Daoy (cell line): ENCODE measurements at places on chromosomes 16 and 17. TPM values are rescaled to one million over a fixed set of nuclear protein-coding genes. Genes with fewer than 3 reads are reported as not detected.

GRCh38 chr16:1533443-1533951 lies at the start of gene TMEM204:
TMEM204 (plus strand) TSS chr16:1533666; CDS start chr16:1534276, 610 bp downstream.
- DNase-seq, result peak; percentile 37

GRCh38 chr16:84532291-84532724 lies 27.8 kb upstream of the MEAK7 start:
- peak; percentile 91 for DNase-seq

GRCh38 chr16:86663685-86664521 lies 85.6 kb downstream of the FOXL1 start:
- peak; percentile 27 for DNase-seq

- DNase-seq, result no peak
These were observed 19.6 kb upstream of the N4BP1 start for GRCh38 chr16:48629531-48629930.

DNA sequence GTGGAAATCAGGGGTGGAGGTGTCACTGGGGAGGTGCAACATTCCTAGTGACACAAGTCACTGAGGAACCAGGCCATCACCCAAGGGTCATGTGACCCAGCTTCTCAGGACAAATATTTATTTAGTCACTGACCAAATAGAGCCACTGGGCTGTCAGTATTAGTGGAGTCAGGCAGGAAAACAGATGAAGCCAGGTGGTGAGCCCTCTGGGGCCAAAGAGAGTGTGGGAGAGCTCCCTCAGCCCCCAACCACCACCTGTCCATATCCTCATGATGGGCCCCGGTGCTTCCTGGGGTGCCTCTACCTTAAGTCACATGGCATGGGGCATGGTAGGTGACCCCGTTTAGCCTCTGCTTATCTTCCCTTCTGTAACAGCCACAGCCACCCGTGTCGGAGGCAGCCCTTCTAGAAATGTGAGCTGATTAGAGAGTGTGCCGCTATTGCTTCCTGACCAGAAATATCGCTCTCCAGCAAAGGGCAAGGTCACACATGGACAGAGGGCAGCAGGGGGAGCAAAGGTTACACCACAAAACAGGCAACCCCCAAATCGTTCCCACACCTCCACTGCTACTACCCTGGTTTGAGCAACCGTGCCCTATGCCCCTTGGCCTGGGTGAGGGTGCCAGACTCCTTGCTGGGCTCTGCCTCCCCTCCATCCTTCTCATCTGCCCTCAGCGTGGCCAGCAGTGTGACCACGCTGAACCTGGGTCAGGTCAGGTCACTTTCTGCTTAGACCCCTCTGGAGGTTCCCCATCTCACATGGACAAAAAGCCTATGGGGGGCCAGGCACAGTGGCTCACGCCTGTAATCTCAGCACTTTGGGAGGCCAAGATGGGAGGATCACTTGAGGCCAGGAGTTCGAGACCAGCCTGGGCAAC lies 8.6 kb upstream of the AKTIP start:
- DNase-seq, result no peak

Gene TBC1D3E
- total RNA-seq, result not detected in 2 replicates

Gene SLFN13
- total RNA-seq, result 0.86 and 2.3 TPM in 2 replicates

DNA sequence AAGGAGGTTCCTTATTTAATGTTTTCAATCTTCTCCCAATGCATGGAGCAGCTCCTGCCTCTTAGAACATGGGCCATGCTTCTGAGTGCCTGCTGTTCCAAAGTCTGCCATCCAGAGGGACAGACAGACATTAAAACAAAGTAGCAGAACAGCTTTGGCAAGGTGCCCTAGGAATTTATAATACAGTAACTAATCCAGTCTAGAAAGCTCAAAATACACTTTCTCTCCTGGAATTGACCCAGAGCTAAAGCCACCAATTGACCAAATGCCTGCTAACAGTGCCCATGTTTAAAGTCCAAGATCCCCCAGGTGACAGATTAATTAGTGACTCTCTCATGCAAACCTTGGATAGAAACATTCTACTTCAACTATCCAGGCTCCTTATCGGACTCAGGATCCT lies 11.1 kb upstream of the CHRNE start:
- DNase-seq, result no peak

Gene SLC9A5
- 1.7 and 1.8 TPM in 2 replicates for total RNA-seq

- no peak for DNase-seq
These were observed 23.3 kb upstream of the TAC4 start for GRCh38 chr17:49871211-49871610.

DNA sequence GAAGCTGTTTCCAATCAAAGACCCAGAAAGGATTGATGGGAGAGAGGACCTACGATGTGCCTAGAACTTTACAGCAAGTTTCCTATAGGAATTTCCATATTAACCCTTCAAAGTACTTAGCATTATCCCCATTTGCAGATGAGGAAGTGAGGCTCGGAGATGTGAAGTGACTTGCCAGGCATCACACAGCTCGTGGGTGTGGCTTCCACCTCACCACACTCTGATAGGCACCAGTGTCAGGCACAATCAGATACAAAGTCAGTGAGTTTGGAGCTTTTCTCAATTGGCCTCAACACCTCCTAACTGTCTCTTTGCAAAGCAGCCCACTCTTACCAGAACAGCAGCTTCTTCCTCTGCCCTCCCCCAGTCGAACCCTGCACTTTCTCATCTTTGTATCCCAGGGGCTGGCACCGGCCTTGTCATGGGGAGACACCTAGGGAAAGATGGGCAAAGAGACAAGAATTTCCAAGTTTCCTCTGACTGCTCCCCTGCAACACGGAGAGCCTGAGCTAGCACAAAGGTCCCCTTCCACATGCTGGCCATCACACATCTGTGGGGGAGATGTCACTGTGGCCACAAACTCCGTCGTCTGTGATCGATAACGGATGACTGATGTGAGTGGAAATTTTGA lies 37.4 kb upstream of the CCL1 start:
- DNase-seq, result no peak

DNA sequence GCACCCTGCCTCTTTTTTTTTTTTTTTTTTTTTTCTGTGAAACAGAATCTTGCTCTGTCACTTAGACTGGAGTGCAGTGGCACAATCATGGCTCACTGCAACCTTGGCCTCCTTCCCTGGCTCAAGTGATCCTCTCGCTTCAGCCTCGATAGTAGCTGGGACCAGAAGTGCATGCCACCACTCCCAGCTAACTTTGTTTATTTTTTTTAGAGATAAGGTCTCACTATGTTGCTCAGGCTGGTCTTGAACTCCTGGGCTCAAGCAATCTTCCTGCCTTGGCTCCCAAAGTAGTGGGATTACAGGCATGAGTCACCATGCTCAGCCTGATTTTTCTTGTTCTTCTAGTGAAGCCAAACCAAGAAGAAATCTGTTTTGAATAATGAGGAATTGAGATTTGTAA lies 25.0 kb downstream of the CDK12 start:
- peak; percentile 70 for DNase-seq

Gene GAST
- not detected in 2 replicates for total RNA-seq

DNA sequence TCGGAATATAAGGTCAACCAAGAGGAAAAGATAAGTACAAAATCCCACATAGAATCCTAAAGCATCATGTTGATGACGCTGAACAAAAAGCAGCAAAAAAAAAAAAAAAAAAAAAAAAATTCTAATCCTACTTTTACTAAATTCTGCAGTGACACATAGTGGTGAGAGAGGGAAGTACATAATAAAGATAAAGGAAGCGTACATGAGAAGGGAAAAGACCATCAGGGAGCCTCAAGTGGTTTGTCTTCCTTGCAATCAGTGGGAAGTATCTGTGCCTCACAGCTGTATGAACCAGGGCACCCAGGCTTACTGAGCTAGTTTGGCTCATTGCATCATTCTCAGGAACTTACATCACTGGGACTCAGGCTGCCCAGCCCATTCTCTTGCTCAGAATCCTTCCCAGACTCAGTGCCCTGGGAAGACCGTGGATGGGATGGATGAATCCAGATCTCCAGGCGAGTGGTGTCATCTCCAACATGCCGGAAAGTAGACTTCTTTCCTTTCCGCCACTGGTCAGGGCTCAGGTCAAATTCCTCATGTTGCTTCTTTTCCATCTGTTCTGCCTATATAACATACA lies 21.2 kb downstream of the SMG6 start:
- DNase-seq, result peak; percentile 55

DNA sequence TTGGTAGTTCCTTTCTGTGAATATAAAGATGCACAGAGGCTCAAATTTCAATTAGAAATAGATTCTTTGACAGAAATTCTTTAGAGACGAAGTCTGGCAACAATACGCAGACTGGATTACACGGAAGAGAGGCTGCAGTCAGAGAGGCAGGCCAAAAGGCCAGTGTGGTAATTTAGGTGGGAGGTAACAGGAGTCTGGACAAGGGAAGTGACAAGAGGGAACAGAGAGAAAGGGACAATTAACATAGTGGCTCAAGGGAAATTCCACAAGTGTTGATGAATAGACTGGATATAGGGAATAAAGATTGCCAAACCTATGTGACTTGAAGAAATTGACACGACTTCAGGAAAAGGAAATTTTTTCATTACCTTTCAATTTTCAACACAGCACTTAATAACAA lies 54.6 kb downstream of the STX8 start:
- no peak for DNase-seq

Gene PGAP6
- total RNA-seq, result 12.1 and 22.1 TPM in 2 replicates

- DNase-seq, result no peak
These were observed 29.8 kb downstream of the ANKRD11 start for GRCh38 chr16:89460556-89460955.

- DNase-seq, result no peak
These were observed 1.9 kb downstream of the KRTAP4-11 start for GRCh38 chr17:41116297-41116696.

GRCh38 chr17:40373999-40374398 lies 9.5 kb upstream of the GJD3 start:
- no peak for DNase-seq

Gene HOXB6
- 2.4 and 6.7 TPM in 2 replicates for total RNA-seq

DNA sequence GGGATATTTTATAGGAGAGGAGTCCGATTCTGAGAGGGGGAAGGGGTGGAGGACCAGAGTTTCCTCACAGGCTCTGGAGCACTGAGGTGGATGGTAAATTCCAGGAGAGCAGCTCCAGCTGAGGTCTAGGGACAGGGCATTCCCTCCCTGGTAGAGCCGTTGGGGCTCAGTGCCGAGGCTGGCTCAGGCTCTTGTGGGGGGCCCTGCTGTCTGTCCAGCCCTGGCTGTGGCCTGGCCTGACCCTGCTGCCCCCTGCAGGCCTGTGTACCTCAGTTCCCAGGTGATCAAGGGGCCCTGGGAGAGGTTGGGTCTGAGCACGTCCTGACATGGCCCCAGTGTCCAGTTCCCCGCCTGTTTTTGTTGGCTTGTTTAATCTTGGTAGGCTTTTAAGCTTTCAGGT lies 16.8 kb downstream of the ZNF750 start:
- DNase-seq, result no peak

Gene KRTAP1-3
- not detected in 2 replicates for total RNA-seq

GRCh38 chr17:2801841-2802240 lies 5.6 kb downstream of the RAP1GAP2 start:
- DNase-seq, result no peak

DNA sequence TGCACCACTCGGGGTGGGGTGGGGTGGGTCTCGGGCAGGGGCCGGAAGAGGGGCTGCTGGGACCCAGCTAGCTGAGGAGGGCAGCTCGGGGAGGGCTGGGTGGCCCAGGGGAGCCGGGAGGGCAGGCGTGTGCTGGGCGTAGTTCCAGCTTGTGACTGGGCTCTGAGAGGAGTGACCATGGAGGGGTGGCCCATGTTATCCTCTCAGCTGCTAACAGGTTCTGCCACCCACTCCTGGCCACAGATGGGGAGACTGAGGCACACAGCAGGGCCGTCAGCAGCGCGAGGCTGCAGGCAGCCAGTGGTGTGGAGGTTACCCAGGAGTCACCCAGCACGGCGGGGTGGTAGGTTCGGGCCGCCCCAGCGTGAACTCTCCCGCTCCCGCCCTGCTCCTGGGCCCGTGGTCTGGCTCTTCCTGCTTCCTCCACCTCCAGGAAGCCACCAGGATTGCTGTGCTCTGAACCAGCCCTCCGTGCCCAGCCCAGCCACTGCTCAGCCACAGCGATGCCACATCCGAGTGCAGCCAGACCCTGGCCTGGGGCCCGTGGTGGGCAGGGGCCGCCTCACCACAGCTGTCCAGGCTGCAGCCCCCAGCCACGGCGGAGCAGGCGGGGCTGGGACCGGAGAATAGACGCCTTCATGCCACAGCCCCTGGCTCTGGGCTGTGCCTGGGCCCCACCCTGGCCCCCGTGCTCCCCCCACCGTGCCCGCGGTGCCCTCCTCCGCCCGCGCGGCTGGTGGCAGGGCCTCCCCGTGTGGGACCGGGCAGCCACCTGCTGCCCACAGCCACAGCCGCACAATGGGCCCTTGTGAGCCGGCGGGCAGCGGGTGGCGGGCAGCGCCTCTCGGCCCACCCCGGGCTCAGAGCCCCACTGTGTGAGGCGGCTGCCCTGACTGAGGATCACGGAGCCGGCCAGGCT lies 26.3 kb upstream of the SSTR5 start:
- no peak for DNase-seq

Gene MYH2
- total RNA-seq, result not detected in 2 replicates

DNA sequence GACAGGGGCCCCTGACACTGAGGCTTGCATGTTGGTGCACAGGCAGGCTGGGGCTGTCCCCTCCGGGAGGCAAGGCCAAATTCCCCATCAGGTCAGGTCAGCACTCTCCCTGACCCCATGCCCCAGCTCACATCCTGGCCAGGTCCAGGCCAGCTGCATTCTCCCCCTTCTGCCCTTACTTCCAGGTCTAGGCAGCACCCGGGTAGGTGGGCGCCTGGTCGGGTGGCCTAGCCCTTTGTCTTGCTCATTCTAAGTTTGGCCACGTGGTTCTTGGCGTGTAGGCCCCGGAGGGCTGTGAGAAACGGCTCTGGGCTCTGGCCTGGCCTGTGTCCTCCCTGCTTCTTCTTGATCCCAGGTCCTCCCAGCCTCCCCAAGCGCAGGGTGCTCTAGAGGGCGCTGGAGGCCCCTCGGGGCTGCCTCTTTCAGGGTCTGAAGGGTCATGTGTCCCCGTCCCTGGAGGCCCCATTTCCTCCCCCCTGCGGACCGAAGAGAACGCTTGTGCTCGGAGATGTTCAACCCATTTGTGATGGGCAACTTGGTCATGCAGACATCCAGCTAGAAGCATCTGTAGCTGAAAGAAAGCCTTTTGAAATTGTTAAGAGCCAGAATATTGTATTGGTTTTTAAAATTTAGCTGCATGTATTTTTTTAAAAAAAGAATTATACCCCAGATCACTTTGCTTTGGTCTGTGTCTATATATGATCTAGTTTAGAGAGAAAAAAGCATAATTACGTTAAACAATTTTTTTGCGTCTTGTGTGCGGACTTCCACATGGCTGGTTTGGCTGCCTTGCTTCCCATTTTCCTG lies 6.7 kb downstream of the BAHCC1 start:
- DNase-seq, result peak; percentile 64

GRCh38 chr17:49285716-49286115 lies 55.1 kb upstream of the PHOSPHO1 start:
- no peak for DNase-seq

- no peak for DNase-seq
These were observed 428 bp downstream of the PHF12 start for GRCh38 chr17:28950752-28951427.
